Substantia nigra (tissue), 51 donors: ENCODE measurements at places on chromosomes 3 and 15.

DNA sequence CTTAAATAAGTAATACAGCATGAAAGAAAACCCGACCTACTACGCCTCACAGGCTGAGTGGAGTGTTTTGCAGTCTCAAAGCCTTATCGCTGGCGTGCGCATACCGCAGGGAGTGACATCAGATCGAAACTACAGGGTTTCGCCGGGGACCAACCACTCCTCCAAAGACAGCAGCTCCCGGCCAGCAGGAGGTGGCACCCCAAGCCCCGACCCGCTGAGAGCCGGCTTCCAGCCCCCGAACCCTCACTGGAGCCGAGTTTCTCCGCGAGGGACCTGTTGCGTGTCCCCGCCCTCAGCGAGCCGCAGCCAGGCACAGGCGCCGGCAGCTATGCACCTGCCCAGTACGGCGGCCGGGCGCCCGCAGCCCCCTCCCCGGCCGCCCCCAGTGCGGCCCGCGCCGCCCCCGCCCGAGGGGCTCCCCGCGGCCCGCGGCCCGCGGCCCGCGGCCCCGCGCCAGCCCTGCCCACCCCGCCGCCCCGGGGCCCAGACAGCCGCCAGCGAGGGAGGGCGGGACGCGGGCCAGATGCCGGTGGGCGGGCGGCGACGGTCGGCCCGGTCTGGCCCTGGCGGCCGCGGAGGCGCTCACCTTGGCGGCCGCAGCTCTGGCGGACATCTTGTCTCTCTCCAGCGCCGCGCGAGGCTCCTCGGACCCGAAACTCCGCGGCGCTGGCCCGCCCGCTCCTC lies 710 bp downstream of the TJP1 start:
- DNase-seq: no peak

DNA sequence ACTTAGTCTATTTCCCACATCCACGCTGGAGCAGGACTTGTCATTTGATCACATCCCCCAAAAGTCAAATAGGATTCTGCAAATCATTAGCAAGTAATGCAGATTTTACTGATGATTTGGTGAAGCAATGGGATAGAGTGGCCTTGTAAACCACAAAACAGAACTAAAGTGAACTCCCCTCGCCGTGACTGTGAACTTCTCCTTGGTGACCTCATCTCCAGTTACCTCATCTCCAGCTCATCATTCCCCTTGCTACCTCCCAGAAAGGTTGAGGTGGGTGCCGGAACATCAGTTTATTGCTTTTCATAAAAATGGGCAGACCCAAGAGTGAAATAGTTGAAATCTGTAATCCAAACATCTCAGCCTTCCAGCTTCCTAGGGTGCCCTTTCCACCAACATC lies 36.7 kb upstream of the ADPGK start:
- no peak for DNase-seq

- no peak for DNase-seq
Observed at GRCh38 chr15:67172172-67172571, 82.3 kb downstream of the AAGAB start.

- DNase-seq: no peak
Observed at GRCh38 chr3:4392992-4393391, 74.1 kb downstream of the SUMF1 start.

DNA sequence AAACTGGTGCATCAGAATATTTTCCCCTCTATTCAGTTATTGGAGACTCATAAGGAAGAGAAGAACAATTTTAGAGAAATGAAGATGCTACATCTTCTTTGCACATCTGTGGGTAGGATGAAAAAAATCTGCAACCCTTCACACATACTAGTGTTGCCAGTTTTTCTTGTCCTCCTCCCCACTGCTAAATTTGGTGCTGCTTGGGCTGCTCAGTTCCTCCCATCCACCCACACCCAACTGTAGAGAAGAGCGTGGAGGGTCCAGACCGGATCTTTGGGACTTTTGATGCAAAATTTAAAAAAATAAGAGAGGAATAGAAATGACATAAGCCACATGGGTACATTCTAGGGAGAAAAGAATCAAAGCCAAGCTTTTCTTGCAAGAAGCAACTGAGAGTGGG lies 8.7 kb upstream of the RASA2 start:
- DNase-seq: no peak

- no peak for DNase-seq
Observed at GRCh38 chr15:66628976-66629723, 63.4 kb upstream of the LCTL start.

DNA sequence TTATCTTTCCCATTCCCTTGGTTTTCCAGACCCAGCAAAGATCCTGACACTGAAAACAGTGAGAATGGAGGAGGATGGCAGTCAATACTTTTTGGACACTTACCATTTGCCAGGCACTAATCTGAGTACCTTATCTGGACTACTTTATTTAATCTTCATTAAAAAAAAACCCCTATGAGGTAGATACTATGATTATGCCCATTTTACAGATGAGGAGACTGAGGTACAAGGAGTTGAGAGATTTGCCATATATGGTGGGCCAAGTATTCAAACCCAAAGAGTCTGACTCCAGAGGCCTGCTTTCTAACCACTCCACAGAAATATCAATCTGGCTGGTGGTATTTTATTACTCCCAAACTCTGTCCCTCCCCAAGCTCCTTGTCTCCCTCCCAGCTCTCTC lies 19.6 kb downstream of the HCN4 start:
- no peak for DNase-seq

- DNase-seq: no peak
Observed at GRCh38 chr3:163018067-163018466, 1521.5 kb downstream of the OTOL1 start.

- no peak for DNase-seq
Observed at GRCh38 chr3:175731543-175731942, 872.4 kb downstream of the NAALADL2 start.

GRCh38 chr3:195774917-195775316 lies 36.8 kb downstream of the MUC4 start:
- no peak for DNase-seq

GRCh38 chr3:34808287-34808686 lies 831.0 kb upstream of the ARPP21 start:
- no peak for DNase-seq

GRCh38 chr15:26686547-26687187 lies 86.2 kb downstream of the GABRB3 start:
- DNase-seq: peak; percentile 83

DNA sequence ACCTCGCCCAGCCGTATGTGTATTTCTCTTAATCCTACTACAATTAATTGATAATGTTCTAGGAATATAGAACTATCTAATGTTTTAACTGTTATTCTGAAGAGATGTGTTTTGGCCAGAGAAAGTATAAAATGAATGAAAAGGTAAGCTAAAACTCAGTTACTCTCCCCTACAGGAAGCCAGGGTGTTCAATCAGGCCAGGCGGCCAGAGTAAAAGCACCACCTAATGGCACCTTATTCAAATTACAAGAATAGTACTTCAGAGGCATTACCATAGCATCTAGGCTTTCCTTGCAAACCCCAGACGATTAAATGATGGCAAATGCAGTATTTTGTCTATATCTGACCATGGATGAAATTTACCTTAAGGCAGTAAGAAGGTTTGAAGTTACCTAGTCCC lies 10.4 kb downstream of the SLC12A8 start:
- no peak for DNase-seq

GRCh38 chr15:46207341-46207740 lies 572.5 kb downstream of the SQOR start:
- DNase-seq: no peak

DNA sequence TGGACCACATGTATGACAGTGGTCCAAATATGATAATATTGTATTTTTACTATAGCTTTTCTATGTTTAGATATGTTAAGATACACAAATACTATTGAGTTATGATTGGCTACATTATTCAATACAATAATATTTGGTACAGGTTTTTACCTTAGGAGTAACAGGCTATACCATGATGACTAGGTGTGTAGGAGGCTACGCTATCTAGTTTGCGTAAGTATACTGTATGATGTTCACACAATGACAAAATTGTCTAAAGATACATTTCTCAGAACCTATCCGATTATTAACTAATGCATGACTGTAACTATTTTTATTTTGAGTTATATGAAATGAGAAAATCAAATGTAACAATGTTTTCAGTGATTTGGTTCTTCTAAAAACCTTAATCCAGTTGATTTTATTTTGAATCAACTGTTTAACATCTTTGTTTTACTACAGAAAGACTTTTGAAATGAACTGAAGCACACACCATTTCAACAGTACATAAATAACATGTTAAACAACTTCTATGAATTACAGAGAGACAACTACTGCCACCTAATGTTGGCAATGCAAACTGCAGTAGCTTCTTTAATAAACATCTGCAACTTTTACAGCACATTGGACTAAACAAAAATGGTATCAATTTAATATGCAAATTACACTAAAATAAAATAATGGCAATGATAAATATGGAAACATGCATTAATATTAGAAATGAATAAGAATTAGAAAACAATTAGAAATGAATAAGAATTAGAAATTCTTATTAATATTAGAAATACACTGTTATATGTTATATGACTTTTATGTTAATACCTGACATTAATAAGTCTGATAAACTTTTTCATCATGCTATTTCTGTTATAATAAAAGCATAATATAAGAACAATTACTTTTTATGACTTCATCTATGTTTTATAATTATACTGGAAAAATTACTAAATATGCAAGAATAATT lies 255.7 kb downstream of the MBNL1 start:
- no peak for DNase-seq

DNA sequence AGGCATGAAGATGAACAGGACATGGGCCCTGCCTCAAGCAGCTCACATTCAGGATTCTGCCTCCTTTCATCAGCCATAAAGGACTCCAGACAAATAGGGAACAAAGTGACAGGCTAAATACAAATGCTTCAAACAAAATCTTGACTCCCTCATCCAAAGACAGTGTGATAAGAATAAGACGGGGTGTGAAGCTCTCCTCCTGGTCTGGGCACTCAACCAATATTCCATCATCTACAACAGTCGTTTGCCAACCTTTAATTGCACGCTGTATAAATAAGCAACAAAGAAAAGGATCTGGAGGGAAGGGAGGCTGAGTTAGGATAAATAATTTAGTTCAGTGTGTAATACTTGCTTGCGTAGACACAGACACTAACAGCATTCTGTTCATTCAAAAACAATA lies 5.4 kb downstream of the CCDC54 start:
- DNase-seq: no peak

DNA sequence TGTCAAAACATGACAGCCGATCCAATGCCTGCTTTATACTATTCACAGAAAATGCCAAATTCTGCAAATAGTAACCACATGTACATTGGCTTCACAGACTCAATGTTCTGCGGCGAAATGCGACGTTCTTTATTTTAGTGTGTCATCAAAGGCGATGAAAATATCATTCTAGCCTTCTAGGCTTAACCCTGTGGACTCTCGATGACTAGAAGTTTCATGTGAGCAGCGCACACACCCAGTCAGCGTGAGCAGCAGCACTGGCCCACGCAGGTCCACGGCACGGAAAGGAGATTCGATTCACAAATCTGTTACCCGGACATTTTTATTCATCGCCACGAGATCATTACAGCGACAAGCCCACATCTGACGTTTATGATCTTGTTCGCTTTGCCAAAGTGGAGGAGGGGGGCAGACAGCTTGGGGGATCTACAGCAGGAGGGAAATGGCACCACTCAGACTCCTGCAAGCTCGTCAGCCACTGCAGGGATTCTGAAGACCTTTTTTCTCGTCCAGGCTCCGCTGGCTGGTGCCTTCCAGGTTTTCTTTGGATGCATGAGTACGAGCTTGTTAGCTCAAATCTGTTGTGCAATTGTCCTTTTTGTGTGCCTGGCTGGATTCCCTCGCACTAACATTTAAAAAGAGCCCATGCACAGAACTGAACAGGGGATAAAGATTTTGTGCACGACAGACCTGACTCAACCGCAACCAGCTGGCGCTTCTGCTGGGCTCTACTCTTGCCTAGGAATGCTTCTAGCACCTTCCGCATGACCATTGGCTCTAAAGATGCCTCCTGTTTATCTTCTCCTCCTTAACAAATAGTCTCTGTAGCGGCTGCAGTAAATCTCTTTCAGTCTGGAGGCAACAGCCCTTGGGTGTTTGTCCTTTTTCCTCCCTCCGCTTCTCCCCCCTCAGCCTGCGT lies 938.4 kb downstream of the MCTP2 start:
- DNase-seq: no peak

GRCh38 chr3:43378066-43378935 lies 92.0 kb downstream of the SNRK start:
- no peak for DNase-seq

DNA sequence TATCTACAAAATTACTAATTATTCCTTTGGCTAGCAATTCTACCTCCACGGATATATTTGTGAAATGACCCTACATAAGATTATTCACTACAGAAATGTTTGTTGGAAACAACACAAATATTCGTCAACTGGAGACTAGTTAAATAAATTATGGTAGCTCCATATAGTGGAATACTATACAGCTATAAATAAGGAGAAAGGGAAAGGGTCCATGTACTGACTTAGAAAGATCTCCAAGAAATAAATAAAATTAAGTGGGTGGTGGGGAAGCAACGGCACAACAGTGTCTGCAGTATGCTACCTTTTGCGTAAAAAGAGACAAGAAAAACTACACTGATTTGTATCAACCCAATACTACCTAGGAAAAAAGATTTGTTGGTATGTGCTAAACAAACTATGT lies 96.7 kb upstream of the BHLHE40 start:
- no peak for DNase-seq

- DNase-seq: no peak
Observed at GRCh38 chr3:64450396-64450956, 225.2 kb upstream of the PRICKLE2 start.

- DNase-seq: no peak
Observed at GRCh38 chr15:101393172-101393571, 96.3 kb downstream of the PCSK6 start.

GRCh38 chr3:87920549-87920948 lies 138.3 kb downstream of the CGGBP1 start:
- DNase-seq: no peak

GRCh38 chr3:124269619-124270018 lies 277.7 kb upstream of the ROPN1 start:
- DNase-seq: no peak

GRCh38 chr15:29682781-29683180 lies 139.5 kb downstream of the TJP1 start:
- DNase-seq: no peak

DNA sequence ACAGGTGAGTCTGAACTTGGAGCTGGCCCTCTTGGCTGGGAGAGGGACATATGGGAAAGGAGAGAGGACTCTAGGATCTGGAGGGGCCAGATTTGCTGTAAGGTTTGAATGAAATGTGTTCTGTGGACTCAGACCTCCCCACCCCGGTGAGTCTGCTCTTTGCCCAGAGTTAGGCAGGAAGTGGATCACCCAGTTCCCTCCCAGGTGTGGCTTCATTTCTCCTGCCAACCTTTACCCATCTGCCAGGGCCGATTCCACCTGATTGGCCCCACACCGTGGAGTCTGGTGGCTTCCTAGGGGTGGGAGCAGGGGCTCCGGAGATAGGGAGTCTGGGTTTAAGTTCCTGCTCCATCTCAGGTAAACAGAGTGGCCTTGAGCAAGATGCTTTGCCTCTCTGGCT lies 25.5 kb downstream of the CD276 start:
- no peak for DNase-seq

DNA sequence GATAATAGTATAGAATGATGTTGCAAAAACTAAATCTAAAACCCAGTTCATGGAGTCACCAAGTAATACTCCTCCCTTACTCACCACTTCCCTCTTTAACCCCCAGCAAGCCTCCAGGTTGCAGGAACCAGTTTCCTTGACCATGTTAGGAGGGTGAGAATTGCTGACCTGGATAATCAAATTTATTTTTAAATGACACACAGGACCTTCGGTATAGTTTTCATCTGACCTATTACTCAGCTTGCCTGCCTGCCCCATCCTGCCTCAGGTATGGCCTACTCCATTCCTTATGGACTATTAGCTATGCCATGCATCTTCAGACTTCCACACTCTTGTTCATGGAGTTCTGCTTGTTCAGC lies 883 bp downstream of the RTP4 start:
- no peak for DNase-seq

- DNase-seq: no peak
Observed at GRCh38 chr3:15812183-15812582, 14.4 kb upstream of the ANKRD28 start.
